ENCODE measurements at places on chromosomes 5 and 9. TPM values are rescaled to one million over a fixed set of nuclear protein-coding genes. Genes with fewer than 3 reads are reported as not detected.

GRCh38 chr5:109916481-109917153 lies 226.9 kb downstream of the MAN2A1 start:
- DNase-seq: no peak

DNA sequence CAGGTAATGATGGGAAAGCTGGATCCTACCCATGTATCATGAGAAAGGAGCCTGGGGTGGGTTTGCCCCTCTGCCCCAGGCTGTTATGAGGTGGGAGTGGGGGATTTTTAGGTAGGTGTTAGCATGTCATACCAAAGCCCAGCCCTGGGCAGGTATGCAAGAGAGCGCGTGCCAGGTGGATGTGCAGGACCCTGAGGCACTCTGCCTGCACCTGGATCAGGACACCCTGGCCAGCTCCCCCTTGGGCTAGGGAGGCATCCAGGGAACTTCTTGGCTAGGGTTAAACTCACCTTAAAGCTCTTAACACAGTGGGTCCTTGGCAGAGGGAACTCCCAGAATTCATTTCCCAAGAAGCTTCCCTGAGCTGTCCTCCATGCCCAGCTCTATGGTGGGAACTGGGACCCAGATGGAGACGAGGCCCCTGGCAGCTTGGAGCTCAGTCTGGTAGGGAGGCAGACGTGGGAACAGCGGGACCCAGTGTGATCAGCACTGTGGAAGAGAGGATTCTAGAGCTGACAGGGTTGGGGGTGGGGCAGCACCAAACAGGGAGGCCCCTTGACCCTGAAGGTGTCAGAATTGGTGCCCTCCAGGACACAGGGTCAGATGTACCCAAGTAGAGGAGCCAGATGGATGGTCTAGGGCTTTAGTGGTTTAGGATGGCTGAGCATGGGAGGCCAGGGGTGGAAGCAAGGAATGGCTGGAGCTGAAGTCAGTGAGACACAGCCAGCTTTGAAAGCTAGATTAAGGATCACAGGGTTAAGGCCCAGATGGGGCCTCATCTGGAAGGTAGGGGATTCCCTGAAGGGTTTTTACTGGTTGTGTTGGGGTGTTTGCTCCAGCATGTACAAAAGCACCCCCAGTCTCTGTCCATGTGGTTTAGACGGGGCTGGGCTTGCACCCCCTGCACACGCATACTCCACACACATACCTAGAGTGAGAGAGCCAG lies 2.2 kb upstream of the PRR7 start:
- DNase-seq: no peak

- no peak for DNase-seq
Observed at GRCh38 chr5:136094913-136095641, 37.6 kb upstream of the SMAD5 start.

DNA sequence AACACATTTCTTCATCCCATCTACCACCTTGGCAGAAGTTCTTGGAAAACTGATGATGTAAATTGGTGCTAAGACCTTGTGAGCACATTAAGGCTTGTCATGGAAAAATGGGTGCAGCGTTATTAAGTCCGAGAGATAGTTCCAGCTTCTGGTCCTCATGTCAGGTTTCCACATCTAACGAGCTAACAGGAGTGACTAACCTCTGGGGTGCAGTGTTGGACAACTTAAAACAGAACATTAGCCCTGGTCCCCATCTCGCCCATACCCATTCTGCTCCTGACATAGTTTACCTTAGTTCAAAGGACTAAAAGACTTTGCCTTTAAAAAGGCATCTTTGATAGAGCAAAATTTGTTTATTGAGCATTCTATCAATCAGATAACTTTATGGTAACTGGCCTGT lies 128.0 kb downstream of the SLC1A3 start:
- DNase-seq: no peak

- DNase-seq: peak; percentile 61
Observed at GRCh38 chr9:16039988-16040761, 487.3 kb downstream of the CCDC171 start.

The AFAP1L1 gene
- 33.2 TPM for total RNA-seq

- no peak for DNase-seq
Observed at GRCh38 chr5:148825716-148826052, 727 bp upstream of the ADRB2 start.

DNA sequence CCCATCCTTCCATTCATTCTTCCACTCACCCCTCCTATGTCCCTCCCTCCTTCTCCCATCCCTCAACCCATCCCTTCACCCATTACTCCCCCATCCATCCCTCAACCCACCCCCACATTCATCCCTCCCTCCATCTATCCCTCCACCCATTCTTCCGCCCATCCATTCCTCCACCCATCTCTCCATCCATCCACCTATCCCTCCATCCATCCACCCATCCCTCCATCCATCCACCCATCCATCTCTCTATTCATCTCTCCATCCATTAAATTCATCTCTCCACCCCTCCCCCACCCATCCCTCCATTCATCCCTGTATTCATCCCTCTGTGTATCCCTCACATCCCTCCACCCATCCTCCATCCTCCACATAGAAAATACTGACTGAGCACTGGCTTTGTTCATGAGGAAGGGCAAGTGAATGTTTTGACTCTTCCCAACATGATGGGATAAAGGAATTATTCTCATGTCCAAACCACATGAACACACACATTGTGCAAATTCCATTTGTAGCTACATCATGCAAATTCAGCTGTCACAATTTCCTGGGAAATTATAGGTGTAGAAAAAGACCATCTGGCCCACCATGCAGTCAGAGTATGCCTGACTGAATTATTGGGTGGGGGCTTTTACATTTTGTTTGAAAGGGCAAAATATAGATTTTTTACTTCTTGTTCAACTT lies 6.9 kb upstream of the VAV2 start:
- no peak for DNase-seq

DNA sequence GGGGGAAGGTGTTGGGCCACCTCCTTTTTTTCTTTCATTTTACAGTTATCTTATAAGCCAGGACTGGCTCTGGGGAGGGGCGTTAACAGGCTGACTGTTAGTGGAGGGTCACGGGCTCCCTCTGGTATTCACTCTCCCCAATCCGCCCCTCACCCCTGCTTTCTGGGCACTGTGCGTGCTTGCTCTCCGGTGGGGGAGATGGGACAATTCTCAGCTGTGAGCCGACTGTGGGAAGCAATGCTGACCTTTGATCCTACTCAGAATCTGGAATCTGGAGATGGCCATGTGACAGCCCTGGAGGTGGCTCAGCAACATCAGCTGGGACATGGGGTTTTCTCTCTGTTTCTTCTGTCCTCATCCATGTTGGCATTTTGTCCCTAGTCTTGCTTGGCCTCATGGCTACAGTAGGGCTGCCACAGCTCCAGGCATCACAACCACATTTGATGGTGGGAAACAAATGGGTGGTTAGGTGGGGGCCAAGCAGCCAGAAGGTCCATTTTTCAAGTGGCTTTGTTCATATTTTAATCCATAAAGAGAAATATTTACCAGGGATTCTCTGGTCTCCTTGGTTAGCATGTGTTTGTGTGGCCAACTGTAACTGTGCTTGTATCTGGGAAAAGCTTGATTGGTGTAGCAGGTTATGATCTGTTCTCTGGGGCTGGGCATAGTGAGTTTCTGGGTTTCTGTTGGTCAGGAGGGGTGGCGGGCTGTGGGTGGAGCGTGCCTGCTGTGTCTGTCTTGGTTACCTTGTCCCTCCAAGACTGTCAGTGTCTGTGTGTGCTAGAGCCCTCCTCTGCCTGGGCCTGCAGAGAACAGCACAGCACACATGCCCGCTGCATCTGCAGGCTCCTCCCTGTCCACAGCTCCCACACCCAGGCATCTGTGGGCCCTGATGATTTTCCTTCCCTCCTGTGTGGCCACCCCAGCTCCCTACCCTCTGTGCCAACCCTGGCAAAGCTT lies 12.4 kb downstream of the WNK2 start:
- no peak for DNase-seq

The SLC36A3 gene
- total RNA-seq: not detected

DNA sequence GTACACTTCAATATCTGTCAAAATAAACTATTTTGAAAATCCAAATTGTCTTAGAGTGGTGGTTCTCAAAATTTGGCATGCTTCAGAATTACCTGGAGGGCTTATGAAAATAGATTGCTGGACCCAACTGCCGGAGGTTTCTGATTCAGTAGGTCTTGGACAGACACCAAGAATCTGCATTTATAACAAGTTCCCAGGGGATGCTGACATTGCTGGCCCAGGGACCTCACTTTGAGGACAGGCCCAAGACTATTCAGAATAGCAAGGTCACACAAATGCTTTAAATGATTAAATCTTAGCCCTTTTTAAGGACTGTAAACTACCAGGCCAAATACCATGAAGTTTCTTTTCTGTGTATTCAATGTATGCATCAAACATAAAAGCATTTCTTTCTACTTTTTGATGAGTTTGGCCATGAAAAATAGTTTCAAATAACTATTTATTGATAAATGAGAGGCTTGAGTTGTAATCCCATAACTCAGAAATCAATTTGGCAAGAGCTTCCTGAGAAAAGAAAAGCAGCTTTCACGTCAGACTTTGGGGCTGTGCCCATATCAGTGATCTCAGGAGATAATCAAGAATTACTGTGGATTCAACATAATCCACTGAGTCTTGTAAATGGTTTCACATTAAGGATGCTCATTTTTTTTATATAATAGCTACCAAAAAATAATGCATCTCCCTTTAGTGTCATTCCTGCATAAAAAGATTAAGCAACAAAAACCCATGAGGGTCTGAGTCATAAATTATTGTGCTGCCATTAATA lies 191.4 kb downstream of the FRMD3 start:
- no peak for DNase-seq

GRCh38 chr9:34547960-34548611 lies 25.3 kb upstream of the ENHO start:
- DNase-seq: no peak

- DNase-seq: no peak
Observed at GRCh38 chr5:60277941-60278340, 384.4 kb upstream of the PDE4D start.

DNA sequence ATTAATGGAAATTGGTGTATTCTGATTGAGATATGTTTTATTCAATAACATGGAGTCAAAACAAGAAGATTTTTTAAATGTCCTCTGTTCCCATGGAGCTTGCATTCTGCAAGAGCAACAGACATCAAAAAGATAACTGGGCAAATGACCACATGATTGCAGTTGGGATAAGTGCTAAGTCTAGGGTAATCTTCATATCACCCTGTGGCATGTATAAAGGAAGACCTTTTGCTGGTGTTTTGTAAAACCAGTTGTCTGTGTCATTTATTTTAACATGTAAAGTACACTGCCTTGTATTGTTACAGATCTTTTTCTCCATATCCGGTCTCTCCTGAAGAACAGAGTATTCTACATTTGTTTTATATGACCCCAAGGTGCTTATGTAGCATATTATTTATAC lies 44.0 kb downstream of the PTCD2 start:
- no peak for DNase-seq

The HTR4 gene
- not detected for total RNA-seq

The RAI14 gene
- 30.6 TPM for total RNA-seq

DNA sequence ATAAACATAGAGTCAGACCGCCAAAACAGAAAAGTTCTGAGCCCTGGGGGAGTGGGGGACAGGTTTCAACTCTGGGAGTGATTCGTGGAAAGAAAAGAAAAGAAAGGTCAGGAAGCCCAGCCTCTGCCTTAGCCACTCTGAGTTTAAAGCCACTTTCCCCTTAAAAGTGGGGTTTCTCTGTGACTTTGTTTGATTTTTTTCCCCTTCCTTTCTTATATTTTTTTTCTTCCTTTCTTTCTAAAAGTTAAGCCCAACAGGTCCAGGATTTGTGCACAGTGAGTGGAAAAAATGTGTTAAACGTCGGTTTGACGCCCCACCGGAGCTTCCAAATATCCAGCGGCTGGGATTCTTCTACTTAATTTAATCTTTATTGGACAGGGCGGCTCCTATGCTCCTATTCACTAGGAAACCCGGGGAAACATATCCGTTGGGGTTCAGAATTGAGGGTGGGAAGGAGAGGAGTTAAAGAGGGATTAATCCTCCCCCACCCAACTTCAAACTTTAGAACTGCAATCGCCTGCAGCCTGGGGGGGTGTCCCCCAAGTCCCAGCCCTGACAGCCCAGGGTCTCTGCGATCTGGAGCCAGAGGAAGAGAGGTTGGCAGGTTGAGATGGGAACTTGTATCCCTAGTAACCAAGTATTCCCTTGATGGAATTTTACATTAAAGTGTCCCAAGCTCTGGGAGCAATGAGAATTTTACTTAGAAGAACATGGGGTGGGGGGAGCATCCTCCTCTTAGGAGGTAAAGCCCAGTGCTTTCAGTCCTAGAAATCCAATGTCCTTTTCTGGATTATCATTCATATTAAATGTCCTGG lies 6.3 kb downstream of the NR2F1-AS1 start:
- DNase-seq: no peak

The ADAMTS6 gene
- total RNA-seq: 4.1 TPM

DNA sequence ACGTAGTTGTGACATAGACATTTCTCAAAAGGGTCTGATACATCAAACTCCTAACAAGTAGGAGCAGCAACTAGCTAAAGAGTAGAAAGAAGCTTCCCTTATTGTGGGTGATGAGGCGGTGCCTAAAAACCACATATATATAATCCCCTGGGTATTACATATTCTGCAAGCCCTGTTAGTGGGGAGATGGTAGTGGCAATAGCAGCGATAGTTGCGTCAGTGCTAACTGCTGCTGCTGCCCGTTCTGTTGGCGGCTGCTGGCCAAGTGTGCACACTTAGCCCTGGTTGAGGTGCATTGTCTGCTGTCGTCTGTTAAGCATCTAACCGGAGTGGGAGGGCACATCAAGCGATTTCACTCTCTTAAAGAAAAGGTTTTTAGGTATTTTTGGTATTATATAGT lies 35.8 kb downstream of the VLDLR start:
- no peak for DNase-seq

Data from SJSA1 (cell line).